ENCODE measurements at places on chromosomes 16 and 17.

GRCh38 chr16:80006241-80007215 lies 406.0 kb upstream of the MAF start:
- DNase-seq, result no peak

DNA sequence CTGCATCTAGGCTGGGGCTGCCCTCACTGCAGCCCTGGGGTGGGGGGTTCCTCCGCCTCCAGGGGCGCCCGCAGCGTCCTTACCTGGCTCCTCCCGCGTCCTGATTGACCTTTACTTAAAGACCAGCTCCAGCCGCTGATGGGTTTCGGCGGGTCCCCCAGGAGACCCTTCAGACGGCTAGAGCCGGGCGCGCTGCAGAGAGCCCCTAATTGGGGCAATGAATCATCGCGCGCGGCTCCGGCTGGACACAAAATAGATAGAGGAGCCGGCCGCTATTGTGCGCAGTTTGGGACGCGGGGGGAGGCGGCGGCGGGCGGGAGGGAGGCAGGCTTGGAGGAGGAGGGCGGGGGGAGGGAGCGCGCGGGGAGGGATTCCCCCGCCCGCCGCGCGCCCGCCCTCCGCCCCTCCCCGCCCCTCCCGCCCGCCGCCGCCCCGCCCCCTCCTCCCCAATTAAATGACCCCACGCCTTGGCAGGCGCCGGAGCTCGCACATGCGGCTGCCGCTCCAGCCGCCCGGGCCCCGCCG lies 56.5 kb upstream of the CIBAR2 start:
- peak; percentile 83 for DNase-seq

DNA sequence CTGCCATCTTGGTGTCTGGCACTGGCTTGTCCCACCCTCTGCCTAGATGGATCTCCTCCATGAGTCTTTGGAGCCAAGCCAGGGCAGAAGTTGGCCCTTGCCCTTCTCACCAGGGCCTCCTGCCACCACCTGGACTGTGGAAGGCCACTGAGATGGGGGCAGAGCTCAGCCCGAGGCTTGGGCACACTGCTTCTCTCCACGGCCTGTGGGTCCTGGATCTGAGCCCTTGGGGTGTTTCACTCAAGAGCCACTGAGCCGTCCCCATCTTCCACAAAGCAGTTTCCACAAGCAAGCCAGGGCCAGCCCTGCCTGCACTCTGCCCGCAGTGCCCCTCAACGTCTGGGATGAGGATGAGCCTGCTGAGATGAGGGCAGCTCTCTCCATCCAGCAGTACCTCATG lies 16.7 kb upstream of the CD300A start:
- DNase-seq, result no peak

GRCh38 chr17:75289832-75290337 lies 652 bp upstream of the SLC25A19 start:
- DNase-seq, result peak; percentile 67

GRCh38 chr16:15607700-15608396 lies 35.1 kb downstream of the MARF1 start:
- DNase-seq, result no peak

GRCh38 chr17:1227917-1228780 lies 42.1 kb upstream of the BHLHA9 start:
- peak; percentile 44 for DNase-seq

DNA sequence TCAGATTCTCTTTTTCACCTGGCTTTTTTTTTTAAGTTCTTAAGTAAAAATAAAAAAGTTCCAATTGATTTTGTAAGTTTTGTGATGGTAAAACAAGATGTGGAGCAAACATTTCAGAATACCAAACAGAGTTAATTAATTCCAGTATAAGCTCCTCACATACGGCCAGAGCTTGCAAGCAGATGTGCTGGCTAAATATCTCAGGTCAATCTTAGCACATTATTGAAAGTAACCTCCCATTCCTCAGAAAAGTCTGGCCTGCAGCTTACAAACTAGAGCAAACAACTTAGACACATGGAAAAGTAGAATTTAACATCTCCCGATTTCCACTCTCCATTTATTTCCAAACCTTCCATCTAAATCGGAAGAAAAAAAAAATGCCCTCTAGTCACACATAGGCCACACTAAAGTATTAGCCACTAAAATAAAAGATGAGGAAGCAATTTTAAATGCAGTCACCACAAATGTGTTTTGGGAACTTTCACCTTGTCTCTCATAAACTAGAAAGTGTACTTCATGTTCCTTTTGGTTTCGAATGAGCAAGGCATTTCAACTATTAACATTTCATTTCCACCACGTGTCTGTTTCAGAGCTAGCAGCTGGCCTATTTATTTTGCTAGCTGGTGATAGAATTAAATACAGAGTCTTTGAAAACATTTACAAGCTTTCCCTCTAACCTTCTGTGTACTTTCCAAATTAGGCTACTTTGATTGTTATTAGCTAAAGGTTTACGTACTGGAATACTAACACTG lies 143.3 kb downstream of the STX8 start:
- DNase-seq, result peak; percentile 62

DNA sequence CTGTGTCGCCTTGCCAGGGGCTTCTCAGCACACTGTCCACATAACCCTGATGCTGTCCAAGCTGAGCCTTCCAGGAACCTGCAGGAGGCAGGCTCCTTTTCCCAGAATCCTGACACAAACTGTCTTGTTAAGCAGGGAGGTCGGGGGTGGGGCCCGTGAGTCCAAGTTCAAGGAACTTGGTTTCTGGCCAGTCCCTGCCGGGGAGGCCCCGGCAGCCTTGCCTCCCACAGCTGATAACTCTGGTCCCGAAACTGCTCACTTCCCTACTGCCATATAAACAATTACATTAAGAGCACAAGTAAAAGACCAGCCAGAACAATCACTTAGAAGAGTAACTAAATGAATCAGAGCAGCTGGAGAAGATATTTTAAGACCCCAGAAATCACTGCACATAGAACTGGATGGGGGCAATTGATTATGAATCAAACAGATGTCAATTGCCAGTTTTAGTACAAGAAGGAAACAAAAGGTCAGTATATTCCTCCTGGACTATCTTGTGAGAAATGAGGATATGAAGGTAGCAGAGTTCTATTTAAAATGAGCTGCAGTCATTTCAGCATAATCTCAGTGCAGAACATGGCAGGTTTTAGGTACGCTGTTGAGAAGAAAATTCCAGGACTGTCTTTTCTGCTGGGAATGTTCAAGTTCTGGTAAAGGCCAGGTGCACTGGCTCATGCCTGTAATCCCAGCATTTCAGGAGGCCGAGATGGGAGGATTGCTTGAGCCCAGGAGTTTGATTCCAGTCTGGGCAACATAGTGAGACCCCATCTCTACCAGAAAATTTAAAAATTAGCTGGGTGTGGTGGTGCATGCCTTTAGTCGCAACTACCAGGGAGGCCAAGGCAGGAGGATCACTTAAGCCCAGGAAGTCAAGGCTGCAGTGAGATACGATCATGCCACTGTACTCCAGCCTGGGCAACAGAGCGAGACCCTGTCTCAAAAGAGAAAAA lies 169.8 kb downstream of the PITPNC1 start:
- peak; percentile 87 for DNase-seq

DNA sequence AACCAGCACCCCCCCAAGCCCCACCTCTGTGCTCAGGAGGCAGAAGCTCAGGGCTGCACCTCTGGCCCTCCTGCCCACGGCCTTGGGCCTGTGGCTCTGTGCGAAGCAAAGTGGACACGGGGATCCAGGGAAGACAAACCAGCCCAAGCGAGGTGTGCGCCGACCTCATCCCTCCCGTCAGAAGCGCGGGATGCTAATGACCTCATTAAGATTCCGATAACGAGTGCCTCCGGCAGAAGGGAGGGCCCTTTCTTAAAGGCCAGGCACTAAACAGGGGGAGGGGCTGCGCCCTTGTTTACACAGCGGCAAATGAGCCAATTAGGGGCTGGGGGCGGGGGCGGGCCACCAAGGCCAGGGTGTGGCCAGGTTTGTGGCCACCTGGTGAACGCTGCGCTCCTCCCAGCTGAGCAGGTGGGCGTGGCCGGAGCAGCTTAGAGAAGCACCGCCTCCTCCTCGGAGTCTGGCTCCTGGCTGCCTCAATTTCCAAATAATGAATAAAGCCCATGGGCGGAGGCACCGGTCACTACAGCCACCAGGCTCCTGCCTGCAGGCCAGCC lies 3.2 kb downstream of the CBX4 start:
- peak; percentile 90 for DNase-seq

- no peak for DNase-seq
These were observed 30.6 kb downstream of the MAP2K6 start for GRCh38 chr17:69445132-69445531.

DNA sequence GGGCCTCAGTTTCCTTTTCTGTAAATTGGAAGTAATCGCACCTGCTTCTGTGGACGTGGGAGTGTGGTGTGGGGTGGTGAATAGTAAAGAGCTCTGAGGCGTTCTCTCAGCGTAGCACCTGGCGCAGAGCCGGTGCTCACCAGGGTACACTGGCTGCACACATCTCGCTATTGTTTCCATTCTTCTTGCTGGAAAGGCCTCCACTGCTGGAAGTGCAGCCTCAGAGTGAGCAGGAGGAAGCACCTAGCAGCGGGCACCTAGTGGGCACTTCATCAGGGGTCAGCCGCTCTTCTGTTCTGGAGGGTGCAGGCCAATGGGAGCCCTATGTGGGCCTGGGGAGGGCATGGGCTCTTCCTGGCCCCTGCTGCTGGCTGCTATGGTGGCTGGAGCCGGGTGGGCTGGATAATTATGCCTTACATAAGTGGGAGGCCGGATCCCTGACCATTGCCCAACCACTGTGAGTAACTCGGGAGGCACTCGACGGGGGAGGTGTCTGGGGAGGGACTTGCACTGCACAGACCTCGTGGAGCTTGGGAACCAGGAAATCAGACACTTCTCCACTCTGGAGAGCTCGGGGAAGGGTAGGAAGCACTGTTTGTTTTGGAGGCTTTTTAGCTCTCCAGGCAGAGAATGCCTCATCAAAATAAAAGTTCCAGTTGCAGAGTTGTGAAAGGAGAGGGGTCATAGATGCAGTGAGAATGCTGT lies 1.7 kb downstream of the MAP2K3 start:
- peak; percentile 91 for DNase-seq

- DNase-seq, result no peak
These were observed 1.3 kb downstream of the SERPINF1 start for GRCh38 chr17:1762901-1763898.

- no peak for DNase-seq
These were observed 22.6 kb upstream of the NGFR start for GRCh38 chr17:49472527-49472926.

DNA sequence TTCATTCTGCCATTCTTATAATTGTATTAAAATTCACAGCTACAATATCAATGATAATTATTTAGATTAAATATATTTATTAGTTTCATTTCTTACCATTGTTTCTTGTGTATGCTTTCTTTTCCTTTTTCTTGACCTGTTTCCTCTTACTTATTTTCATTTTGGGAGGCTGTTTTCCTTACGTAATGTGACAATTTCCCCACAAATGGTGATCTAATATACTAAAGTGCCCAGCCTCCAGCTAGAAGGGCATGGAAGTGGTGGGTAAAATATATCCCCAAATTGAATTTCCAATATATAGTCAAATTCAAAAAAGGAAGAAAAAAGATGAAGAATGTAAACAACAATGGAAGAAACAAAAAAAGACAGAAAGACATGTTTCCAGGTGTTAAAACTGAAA lies 1.5 kb upstream of the ABCA6 start:
- no peak for DNase-seq

- peak; percentile 37 for DNase-seq
These were observed 43.9 kb downstream of the NKD1 start for GRCh38 chr16:50591800-50592771.

GRCh38 chr16:54774768-54775167 lies 155.9 kb upstream of the IRX5 start:
- no peak for DNase-seq

GRCh38 chr17:6970992-6971391 lies 24.9 kb upstream of the ALOX12 start:
- no peak for DNase-seq

GRCh38 chr17:11412654-11413053 lies 171.6 kb downstream of the SHISA6 start:
- DNase-seq, result peak; percentile 26

DNA sequence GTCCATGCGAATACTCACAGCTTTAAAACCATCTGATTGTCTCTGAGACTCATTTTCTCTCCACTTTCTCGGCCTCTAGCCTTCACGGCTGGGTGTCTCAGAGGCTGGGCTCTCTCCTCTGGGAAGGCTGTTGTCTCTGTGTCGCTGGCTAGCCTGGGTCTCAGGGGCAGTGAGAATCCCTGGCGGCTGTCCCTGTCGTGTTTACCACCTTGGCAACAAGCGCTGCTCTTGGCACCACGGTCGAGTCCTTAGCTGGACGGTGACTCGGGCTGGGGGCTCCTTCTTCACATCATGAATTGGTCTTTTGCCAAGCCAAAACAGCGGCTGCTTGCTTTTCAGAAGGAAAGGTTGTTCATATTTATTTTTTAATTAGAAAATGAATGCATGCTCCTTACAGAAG lies 81.1 kb downstream of the MSI2 start:
- DNase-seq, result no peak

DNA sequence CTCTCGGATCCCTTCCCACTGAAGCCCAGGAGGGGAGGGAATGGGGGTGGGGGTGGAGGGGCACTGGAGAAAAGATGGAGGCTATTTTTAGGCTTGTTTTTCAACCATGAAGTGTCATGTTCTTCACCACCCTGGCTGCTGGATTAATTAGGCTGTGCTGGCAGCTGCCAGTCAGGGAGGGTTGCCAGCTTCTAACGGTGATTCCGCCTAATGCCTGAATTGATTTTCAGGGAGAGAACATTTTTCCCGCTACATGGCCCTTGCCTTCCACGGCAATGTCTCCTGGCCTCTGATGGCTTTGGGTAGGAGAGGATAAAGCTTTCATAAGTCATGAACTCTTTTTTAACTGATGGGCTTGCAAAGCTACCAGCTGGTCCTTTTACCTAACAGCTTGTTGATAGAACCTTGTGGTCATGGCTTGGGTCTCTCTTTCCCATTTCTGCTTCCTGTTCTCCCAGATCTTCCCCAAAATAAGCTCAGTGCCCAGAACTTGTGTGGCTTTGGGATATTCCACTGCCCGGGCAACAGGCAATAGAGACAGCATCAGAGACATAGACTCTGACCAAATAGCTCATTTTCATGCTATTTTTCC lies 167.4 kb downstream of the PITPNC1 start:
- DNase-seq, result no peak

DNA sequence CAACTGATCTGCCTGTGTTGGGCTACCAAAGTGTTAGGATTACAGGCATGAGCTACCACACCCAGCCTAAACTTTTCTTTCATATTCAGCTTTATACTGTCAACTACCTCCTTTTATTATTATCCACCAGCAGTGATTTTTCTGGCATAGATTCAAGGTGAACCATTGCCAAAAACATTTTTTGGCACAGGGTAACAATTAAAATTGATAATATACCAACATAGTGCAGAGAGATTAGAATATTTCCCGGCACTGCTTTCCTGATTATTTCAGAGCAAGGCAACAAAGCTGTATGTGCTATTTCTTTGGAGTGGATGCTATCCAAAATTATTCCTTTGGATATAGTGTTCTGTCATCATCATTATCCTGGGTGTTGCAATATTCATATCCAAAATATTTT lies 781.6 kb upstream of the SOX9 start:
- no peak for DNase-seq
